ENCODE measurements at places on chromosomes 3 and 15. TPM values are rescaled to one million over a fixed set of nuclear protein-coding genes. Genes with fewer than 3 reads are reported as not detected.

- DNase-seq: no peak
Measured at GRCh38 chr15:82047453-82048400, 1.9 kb upstream of the MEX3B start.

Gene GREM1
- total RNA-seq: 0.41 TPM

Gene INKA1
- 2.2 TPM for total RNA-seq

DNA sequence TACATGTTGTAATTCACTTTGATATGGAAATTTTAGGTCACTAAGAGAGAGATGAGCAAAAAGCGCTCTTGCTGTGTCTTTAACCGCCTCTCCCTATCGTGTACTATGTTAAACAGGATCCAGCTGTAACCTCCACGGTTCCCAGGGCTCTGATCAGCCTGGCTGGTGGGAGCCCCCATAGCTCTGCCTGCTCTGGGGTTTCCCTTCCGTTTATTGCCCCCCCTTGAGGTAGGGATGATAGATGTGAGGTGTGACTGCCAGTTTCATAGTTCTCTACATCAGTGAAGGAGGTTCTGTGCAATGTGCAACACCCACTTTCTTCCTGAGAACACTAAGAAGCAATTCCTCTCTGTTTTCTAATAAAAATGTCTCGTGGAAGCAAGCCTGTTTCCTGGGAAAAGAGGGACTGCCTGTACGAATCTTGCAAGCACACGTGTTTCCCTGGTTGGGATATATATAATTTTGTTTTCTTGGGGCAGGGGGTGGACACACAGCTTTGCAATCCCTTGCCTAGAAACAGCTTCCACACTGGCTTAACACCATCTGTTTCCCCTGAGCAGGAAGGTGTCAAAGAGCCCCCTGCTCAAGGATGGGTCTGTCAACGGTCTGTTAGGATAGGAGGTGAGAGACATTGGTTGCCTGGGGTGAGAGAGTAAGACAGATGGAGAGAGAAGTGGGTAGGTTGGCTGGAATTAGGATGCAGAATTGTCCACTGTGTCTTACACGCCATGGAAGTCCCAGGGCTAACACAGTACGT, 23.8 kb downstream of the CORO2B start:
- no peak for DNase-seq

Gene OR4F15
- not detected for total RNA-seq

GRCh38 chr3:185778094-185778493, 46.7 kb downstream of the IGF2BP2 start:
- DNase-seq: no peak

- DNase-seq: no peak
Measured at GRCh38 chr15:20671675-20672074, 130.1 kb upstream of the GOLGA6L6 start.

GRCh38 chr3:10855871-10856662, 40.0 kb downstream of the SLC6A11 start:
- no peak for DNase-seq

Gene IRAK2
- 25.1 TPM for total RNA-seq

Gene IQCF5
- not detected for total RNA-seq

- no peak for DNase-seq
Measured at GRCh38 chr3:126850370-126851085, 132.4 kb upstream of the PLXNA1 start.

DNA sequence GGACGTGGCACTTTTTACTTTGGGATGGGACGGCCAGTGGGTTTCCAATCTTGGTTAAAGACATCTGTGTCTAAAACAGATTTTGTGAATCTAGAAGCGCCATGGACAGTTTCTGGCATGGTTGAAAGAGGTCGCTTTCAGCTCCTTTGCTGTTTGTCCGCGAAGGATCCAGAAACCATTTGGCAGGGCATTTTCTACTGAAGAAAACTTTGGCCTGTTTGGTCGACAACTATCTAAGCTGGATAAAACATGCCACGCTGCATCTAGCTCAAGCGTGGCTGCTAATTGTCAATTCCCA, 730 bp upstream of the RORA start:
- no peak for DNase-seq

- no peak for DNase-seq
Measured at GRCh38 chr3:151625086-151625485, 108.6 kb upstream of the AADACL2 start.

DNA sequence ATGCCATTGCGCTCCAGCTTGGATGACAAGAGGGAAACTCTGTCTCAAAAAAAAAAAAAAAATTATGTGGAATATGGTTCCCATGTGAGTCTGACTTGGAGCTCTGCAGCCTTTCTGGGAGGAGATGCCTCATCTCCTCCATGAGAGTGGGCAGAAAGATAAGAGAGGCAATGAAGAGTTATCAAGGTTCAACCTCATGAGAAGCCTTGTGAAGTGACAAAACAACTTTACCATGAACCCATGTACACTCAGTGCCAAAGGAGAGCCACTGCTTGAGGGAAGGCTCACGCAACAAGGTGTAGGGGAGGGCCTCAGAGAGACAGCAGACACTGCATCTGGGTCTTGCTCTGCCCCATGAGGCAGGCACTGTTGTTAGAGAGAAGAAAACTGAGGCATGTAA, 75.7 kb downstream of the CD200R1L start:
- no peak for DNase-seq

- no peak for DNase-seq
Measured at GRCh38 chr3:25056-25455, 171.5 kb upstream of the CHL1 start.

DNA sequence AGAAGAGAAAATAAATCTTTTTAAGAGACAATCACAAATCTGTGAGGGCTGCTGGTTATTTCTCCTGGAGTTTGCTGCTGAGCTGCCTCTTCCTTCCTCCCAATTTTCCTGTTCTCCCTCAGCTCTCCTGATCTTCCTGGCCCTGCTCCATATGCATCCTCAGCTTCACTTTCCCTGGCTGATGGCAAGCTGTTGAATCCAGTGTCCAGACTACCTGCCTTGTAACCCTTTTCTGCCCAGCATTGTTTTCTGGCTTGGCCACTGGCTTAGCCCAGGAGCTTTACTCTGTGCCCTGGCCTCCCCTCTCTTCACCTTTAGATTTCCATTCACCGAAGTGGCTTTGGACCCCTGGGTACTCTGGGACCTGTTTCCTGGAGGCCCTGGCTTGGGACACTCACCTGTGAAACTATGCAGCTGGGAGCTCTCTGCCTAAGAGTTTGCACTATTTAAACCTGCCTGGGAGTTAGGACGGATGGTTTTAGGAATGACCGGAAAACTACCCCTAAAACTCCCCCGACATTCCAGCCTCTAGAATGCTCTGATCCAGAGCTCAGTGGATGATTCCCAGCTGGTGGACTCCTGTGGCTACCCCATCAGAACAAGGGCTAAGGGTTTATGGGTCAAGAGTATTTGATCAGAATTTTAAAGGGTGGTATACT, 90.0 kb downstream of the RBPMS2 start:
- no peak for DNase-seq

DNA sequence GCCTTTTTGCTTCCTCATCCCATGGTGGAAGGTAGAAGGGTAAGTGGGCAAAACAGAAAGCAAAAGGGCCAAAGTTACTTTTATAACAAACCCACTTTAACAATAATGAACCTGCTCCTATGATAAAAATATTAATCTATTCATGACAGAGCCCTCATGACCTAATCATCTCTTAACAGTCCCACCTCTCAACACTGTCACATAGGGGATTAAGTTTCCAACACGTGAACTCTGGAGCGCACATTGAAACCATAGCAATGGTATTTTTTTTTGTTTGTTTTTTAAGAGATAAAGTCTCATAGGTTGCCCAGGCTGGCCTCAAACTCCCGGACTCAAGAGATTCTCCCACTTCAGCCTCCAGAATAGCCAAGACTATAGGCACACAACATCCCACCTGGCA, 30.7 kb downstream of the KATNBL1 start:
- no peak for DNase-seq

DNA sequence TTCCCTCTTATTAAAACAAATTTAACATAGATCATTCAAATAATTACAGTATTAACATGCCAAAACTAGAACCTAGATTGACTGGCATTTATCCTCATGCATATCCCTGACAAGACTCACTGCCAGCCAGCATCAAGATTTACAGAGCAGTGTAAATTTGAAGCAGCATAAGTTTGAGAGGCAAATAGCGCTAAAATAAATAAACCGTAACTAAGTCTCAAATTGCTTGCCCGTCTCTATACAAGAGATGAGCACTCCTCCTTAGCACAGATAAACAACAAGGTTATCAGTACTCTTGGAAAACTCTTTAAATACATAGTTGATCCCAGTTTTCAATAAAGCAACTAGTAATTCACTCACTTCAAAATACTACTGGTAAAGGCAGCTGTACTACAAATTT, 29.6 kb downstream of the MSL2 start:
- DNase-seq: no peak

DNA sequence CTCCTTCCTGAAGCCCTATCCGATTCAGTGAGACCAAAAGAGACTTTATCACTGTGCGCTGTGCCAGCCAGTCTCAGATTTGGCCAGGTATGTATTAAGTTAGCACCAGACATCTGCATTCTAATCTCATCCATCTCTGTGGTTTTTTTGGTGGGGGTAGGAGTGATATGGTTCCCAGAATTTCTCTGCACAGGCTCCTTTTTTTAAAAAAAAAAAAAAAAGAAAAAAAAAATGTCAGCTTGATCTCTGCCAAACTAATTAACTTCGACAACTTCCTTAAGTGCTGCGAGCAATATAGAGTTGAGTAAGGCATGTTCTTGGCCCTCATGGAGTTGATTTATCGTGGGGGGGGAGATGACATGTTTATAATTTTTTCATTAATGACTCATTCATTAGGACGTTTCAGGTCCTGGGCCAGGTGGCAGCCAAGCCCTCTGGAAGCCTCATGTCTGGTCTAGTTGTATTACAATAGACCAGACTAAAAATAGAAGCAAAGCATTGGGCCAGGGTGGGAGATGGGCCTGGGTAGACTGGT, 12.9 kb downstream of the SLCO3A1 start:
- DNase-seq: no peak

DNA sequence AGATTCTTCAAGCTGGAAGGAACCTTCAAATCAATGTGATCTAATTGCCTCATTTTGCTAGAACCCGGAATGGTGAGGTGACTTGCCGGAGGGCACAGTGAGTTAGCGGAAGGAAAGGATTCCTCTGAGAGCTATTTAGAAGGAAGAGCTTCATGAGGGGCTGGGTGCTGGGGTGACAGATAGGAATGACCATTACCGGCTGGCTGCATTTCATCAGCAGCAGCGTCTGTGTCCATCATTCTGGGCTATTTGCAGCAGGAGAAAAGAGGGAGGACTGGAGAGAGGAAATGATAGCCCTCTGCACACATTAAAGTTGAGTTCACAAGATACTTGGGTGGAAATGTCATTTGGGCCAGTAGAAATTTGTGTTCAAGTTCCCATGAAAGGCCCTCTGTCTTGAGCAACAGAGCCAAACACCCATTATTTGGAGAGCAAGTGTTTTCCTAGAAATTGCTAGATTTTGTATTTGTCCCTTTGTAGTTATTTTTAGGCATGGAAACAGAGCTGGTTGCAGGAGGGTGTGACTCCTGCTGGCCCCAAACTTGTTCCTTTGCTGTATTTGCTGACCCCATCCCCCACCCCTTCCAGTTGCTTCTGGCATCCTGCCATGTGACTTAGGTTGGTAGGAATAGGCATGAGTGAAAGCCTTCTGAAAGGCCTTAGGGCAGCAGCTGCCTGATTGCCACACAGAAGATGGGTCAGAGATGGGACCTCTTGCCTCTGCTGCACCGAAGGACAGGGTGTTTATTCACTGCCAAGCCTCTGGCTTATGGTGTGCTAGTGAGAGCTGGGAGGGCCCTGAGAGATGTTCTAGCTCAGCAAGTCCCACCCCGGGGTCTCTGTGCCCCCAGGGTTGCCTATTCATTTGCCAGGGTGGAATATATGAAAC, 87.5 kb upstream of the PLXNA1 start:
- DNase-seq: no peak

DNA sequence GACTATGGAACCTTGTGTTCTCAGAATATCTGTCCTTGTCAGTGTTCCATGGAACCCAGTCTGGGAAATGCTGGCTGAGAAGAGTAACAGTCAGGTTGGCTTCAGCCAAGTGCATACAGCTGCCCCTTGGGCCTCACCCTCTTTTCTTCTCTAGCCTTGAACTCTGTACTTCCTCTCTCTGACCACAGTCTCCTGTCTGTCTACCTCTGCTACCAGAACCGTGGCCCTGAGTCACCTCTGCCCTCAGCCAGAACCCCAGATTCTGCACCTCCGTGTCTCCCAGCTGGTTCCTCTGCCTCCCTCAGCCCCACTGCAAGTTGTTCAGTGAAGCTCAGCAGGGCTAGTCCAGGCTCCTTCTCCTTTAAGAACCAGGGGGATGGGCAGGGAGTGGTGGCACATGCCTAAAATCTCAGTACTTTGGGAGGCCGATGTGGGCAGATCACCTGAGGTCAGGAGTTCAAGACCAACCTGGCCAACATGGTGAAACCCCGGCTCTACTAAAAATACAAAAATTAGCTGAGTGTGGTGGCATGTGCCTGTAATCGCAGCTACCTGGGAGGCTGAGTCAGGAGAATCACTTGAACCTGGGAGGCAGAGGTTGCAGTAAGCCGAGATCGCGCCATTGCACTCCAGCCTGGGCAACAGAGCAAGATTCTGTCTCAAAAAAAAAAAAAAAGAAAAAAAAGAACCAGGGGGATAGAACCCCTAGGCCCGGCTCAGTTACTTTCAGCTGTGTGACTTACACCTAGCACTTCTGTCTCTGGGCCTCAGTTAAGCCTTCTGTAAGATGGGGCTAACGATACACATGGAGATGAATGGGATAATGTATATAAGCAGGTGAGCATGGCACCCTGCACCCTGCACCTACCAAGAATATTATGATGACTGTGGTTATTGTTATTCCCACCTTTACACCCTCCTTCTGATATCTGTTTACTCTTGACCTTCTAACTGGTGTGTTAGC, 24.3 kb upstream of the TATDN2 start:
- no peak for DNase-seq

Gene SCAANT1
- total RNA-seq: not detected

GRCh38 chr15:90264671-90265070, 801 bp upstream of the NGRN start:
- DNase-seq: peak; percentile 17

GRCh38 chr3:176615826-176616225, 581.5 kb downstream of the TBL1XR1 start:
- no peak for DNase-seq

Gene TARS3
- 12.4 TPM for total RNA-seq

DNA sequence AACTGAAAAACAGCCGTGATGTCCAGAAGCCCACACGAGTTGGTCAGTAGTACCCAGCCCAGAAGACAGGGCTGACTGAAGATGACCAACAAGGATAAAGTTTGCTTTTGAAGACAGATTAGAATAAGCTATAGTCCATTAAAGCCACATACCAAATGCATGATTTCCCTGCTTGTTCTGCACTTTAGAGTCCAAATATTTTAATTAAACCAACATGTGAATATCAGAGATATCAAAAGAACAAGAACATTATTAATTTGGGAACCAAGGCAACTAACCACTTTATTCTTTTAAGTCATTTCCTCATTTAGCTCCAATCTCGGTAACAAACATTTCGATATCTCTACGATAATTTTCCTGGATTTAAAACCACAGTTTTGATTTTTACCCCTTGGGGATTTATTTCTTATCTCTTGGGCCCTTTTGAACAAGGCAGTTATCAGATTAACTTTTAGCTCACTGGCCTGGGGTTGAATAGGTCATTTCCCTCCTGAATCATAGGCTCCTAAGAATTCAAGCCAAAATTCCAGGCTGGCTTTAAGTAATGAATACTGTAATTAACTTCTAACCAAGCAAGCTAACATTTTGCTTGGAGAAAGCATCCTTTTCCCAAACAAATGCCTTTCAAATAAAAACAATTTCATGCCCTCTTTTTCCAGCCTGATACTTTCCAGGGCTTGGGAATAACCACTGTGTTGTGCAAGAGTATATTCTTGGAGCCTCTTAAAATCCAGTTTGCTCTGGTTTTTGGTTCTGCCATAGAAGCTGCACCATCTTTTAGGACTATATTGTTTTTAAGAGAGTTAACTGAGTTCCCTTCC, 102.9 kb upstream of the NR2E3 start:
- DNase-seq: no peak

All from Panc1 (cell line).